Right ventricle myocardium superior (tissue), 1 donor: ENCODE measurements at places on chromosomes 13 and 19.

DNA sequence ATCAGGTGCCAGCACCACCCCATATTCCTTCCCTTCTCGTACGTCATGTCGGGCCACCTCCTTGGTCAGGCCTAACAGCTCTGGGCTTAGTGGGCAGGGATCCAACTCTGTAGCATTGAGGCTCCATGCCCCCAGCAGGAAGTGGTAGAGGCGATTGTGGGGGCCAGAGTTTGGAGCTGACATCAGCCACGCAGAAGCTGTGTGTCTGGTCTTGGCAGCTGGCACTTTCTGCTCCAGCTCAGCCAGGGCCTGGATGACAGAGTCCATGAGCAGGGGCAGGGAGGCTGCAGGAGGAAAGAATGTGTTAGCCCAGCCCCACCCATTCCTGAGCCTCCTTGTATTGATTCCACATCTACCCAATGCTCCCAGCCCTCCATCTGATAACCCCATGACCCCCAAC lies 3.0 kb downstream of the PGLYRP2 start:
- no peak for DNase-seq

DNA sequence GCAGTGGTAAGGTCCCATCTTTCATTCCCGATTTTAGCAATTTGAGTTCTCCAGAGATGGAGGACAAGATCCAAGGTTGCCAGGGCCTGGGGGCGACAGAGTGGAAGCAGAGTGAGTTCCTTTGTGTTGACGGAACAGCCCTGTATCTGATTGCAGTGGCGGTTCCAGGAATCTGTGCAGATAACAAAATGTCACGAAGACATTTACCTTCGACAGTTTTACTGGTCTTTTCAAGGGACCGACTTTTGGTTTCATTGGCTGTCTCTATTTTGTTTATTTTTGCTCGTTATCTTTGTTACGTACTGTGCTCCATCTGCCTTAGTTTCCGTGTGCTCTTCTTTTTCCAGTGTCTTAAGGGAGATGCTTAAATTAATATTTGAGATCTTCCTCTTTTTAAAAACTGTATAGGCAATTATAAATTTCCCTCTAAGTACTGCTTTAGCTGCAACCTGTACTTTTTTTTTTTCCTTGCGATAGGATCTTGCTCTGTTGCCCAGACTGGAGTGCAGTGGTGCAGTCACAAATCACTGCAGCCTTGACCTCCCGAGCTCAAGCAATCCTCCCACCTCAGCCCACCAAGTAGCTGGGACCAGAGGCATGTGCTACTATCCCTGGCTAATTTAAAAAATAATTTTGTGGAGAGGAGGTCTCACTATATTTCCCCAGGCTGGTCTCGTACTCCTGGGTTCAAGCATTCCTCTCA lies 23.2 kb downstream of the KDM4B start:
- no peak for DNase-seq

DNA sequence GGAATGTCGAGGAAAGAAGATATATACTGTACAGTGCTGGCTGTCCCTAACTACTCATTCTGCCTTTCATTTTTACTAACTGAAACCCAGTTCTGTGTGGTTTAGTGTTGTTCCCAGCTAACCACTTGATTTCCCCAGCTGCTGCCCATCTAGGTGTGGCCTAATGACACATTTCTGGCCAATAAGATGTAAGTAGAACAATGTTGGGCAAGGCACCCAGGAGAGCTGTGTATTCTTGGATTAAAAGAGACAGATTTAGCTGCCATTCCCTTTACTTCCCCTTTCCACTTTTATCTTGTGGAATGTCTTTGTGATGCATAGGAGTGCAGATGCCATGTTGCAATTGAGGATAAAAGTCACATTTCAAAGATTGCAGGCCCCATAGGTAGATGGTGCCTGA lies 28.3 kb upstream of the PCDH9 start:
- DNase-seq, result no peak

DNA sequence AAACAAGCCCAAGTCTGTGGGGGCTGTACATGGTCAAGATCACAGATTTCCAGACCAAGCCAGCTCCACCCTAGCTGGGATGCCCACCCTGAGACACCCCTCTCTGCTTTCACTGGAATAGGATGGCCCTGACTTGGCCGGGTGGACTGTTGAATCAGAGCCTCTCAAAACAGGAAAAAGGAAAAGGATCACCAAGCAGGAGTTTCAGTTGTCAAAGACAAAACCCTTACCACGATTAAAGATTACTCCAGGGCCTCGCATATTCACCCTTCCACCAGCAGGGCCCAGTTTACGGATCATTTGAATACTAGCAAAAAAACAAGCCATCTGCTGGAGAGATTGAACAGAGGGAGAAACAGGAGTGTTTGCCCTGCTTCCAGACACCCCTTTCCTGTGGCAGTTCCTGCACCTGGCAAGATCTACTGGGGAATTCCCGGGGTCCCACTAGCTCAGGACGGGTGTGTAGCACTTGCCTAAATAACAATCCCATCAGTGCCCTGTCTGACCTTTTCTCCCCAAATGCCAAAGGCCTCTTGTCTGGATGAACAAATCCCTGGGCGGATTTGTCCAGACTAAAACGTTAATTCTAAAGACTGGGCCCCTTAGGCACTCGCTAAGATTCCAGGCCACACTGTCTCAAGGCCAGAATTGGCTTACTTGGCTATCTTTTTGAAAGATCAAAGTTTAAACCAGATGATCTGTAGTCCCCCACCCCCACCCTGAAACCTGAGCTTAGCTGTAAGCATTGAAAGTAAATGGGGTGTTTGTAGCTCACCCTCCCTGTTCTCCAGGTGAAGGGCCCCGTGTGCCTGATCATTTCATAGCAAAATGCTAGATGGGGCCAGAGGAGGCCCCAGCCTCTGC lies 38.4 kb downstream of the ACTN4 start:
- DNase-seq, result no peak

- peak; percentile 79 for DNase-seq
Measured at GRCh38 chr13:26604784-26605545, 47.5 kb downstream of the WASF3 start.

GRCh38 chr13:94559222-94559795 lies 36.6 kb downstream of the TGDS start:
- DNase-seq, result no peak

DNA sequence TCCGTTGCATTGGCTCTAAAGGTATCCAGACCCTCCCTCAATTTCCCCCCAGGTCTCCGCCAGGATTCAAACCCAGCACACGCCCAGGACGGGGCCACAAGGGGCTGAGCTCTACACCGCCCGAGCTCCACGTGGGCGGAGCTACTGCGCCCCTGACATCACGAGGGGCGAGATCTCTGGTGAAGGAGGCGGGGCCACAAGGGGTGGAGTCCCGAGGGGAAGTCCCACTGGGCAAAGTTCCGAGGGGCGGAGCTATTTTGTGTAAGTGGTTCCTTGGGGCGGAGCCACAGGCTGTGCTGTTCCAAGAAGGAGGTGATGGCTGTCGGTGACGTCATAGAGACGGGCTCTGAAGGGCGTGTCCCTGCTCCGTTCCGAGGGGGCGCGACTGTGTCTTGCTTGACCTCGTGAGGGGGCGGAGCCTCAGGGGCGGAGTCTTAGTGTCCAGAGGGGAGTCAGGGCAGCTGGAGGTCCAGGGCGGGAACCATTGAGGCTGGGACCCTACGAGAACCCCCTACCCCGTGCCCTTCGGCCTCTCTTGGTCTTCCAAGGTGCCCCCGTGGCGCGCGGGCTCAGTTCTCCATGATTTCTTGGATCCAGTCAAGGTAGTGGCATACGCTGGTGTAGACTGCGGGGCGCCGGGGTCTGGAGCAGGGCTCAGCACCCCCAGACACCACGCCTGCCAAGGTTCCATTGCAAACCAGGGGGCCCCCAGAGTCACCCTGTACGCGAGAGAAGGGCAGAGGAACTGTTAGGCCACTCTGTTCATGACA lies 1.3 kb upstream of the KLK8 start:
- DNase-seq, result no peak

DNA sequence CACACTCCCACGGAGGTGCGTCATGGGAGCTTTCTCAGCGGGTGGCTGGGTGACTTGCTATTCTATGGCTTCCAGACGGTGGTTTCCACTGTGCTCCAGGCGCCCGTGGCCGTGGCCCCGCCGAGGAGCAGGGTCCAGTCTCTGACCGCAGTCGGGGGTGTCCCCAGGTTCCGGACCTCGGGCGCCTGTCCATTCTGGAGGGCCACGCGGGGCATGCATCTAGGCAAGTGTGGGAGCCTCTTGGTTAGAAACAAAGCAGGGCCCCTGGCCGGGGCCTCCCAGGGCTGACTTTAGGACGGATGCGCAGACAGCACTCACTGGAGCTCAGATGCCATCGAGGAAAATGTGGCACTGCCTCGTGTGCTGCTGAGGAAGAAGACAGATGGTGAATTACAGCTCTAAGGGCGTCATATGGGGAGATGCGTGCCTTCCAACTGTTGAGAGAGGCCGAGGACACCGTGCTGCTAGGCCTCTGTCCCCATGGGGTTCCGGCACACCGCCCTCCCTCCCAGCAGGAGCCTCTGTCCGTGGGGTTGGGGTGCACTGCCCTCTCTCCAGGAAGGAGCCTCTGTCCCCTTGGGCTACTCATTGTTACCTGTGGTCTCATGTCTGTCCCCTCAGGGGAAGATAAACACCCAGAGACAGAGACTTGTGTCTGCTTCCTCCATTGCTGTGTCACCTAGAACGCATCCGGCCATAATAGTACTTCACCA lies 38.1 kb downstream of the TMEM255B start:
- DNase-seq, result no peak

GRCh38 chr13:100440751-100441425 lies 147.7 kb downstream of the GGACT start:
- no peak for DNase-seq

GRCh38 chr13:32262165-32262564 lies 53.0 kb downstream of the ZAR1L start:
- no peak for DNase-seq

GRCh38 chr13:24196593-24197197 lies 36.2 kb downstream of the SPATA13 start:
- no peak for DNase-seq

GRCh38 chr19:38370299-38370698 lies 4.1 kb upstream of the PSMD8 start:
- DNase-seq, result no peak

DNA sequence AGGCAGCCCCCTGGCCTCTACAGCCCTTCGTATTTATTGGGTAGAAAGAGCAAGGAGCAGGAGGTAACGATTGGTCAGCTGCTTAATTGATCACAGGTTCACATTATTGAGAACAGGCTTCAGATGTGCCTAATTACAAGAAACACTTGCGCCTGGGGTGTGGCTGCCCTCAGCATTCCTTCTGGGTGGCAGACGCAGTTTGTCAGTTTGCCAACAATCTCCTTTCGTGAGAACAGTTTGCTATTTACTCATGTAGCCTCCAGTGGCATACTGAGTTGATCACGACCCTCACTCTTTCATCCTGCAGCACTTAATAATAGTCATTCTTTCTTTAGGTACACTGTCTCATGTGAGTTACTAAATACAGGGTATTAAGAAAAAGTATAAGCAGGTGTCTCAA lies 985.6 kb downstream of the SLITRK5 start:
- DNase-seq, result no peak

- DNase-seq, result no peak
Measured at GRCh38 chr13:30744056-30744680, 8.8 kb downstream of the ALOX5AP start.

GRCh38 chr19:30733826-30734550 lies 361.8 kb downstream of the ZNF536 start:
- no peak for DNase-seq

DNA sequence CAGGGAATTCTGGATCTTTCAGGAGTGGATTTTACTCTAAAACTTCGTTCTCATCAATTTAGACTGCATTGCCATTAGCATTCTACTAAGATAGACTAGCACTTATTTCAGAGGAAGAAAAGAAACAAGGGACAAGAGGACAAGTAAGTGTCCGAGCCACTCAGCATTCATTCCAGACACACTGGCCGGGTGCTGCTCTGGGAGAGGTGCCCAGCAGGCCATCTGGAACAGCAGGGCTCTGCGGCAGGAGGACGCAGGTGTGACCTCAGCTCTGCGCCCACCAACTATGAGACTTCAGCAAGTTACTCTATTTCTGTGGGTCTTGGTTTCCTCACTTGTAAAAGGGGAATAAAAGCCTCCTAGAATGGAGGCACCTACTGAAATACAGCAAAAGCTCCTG lies 4.2 kb downstream of the EPS15L1 start:
- DNase-seq, result peak; percentile 67

GRCh38 chr13:93147298-93147645 lies 79.3 kb upstream of the GPC6 start:
- DNase-seq, result no peak

- no peak for DNase-seq
Measured at GRCh38 chr13:101707659-101708058, 255.2 kb downstream of the ITGBL1 start.

GRCh38 chr13:103437651-103438050 lies 371.4 kb upstream of the SLC10A2 start:
- DNase-seq, result no peak

DNA sequence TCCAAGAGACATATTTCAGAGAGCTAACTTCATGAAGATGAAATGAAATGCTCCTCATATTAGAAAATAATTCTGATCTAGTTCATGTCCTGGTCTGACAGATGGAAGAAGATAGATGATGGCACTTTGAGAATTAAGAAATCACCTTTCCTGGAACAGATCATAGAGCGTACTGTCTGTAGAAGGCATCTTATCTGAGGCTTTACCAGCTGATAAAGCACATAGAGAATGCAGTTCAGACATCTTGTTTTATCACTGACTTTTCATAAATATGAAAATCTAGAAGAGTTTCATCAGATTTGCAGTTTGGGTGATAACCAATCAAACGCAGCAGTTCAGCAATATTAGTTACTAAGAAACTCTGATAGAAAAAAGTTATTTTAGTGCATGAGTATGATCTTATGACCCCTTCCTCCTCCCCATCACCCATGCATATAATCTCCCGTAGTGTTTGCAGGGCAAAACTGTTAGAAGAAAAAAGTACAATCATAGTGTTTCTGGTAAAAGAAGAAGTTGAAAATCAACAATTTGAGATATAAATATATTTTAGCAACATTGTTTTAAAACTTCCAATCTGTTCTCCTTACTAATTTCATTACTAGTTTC lies 585.2 kb downstream of the PCDH9 start:
- DNase-seq, result no peak

DNA sequence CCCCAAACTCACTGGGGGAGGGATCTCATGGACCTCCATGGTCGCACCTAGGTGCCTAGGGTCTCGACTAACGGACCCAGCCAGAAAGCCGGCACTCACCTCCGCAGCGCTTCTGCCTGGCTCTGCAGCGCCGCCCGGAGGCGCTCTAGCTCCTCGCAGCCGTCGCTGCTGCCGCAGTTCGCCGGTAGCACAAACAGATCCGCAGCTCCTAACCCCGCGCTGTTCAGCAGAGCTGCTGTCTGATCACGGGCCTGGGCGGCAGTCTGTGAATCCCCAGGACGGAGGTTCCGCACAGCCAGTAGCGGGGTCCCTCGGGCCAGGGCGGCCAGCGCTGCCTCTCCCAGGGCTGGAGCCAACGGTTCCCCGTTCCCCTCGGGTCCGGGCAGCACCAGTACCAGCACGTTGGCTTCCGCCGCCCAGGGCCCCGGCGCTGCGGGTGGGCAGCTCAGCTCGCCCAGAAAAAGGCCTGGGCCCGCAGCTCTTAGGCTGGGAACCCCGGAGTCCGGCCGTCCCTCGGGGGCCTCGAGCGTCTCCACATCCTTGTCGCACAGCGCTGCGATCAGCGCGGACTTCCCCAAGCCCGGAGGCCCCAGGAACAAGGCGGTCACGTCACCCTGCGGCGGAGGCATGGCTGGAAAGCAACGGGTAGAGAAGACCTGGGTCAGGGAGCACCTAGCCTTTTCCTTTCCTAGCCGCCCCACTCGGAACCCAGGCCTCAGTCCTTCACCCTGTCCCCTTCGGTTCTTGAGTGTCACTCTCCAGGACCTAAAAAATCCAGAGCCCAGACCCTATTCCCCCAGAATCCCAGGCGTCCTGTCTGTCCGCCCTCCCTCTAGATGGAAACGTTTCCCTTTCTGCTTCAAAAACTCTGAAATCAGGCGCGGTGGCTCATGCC lies 977 bp downstream of the IRGQ start:
- peak; percentile 67 for DNase-seq
